ENCODE measurements at places on chromosomes 2 and 18. TPM values are rescaled to one million over a fixed set of nuclear protein-coding genes. Genes with fewer than 3 reads are reported as not detected.

DNA sequence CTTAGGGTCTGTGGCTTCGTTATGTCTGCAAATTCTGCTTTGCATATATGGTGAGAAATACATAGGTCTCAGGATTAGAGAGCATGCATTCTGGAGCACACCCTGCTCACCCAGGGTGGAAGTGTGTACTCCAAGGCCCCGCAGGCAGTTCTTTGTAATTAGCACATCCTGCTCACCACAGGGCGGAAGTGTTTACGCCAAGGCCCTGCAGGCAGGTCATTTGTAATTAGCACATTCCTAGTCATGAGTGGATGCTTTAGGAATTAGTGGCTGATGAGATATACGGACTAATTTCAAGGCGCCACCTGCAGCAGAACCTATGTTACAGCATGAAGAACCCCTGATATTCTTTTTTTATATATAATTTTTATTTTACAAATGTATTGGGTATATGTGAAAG, 4.2 kb downstream of the ALLC start:
- H3K27ac ChIP-seq: no peak overlapping the region
- H3K36me3 ChIP-seq: no peaks in the 10 kb centered on the region
- no peaks in the 10 kb centered on the region for H3K4me1 ChIP-seq
- DNase-seq: no peak
- no peaks in the 10 kb centered on the region for H3K27me3 ChIP-seq

- no peaks in the 10 kb centered on the region for H3K4me1 ChIP-seq
- no peaks in the 10 kb centered on the region for H3K36me3 ChIP-seq
- no peak overlapping the region for H3K27ac ChIP-seq
- no peak for DNase-seq
Observed at GRCh38 chr2:235350234-235350633, 143.6 kb upstream of the AGAP1 start.

DNA sequence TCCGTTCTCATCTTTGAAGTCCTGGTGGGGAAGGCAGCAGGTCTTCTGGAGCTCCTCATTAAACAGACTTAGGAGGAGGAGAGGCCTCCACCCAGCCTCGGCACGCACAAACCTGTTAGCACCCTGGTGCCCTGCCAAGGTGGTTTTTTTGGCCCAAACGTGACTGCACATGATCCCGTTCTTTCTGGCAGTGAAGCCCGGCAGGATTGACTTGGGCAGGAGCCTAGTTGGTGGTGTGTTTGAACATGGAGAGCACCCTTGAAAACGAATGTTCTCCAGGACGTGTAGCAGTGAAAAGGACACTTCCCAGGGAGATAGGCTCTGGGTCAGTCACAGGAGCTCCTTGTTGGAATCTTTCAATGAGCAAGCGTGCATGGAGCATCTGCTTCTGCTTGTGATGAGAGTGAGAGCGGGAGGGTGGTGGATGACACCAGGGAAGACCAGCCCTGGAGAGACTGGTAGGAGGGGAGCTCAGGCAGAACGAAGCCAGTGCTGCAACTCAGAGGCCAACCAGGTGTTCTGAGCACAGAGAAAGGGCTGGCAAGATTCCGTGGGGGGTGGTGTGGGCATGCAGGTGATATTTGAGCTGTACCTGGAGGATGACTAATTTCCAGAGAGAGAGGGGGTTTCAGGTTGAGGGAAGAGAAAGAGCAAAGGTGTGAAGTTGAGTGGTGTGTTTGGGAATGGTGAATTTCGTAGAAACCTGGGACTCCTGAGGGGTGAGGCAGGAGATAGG, 73.8 kb downstream of the TANC1 start:
- H3K27me3 ChIP-seq: no peaks in the 10 kb centered on the region
- no peak overlapping the region for H3K4me3 ChIP-seq
- H3K4me1 ChIP-seq: peaks cover 6% of the 10 kb centered on the region
- H3K27ac ChIP-seq: no peak overlapping the region
- no peaks in the 10 kb centered on the region for H3K36me3 ChIP-seq

- no peaks in the 10 kb centered on the region for H3K36me3 ChIP-seq
- H3K27ac ChIP-seq: no peak overlapping the region
- no peak overlapping the region for H3K4me3 ChIP-seq
- no peaks in the 10 kb centered on the region for H3K27me3 ChIP-seq
- no peak for DNase-seq
Observed at GRCh38 chr2:207805566-207806226, 36.0 kb upstream of the FZD5 start.

GRCh38 chr2:156340377-156340776, 7.9 kb upstream of the NR4A2 start:
- no peak for DNase-seq
- H3K4me3 ChIP-seq: no peak overlapping the region
- no peaks in the 10 kb centered on the region for H3K36me3 ChIP-seq
- no peaks in the 10 kb centered on the region for H3K4me1 ChIP-seq
- no peak overlapping the region for H3K27ac ChIP-seq

DNA sequence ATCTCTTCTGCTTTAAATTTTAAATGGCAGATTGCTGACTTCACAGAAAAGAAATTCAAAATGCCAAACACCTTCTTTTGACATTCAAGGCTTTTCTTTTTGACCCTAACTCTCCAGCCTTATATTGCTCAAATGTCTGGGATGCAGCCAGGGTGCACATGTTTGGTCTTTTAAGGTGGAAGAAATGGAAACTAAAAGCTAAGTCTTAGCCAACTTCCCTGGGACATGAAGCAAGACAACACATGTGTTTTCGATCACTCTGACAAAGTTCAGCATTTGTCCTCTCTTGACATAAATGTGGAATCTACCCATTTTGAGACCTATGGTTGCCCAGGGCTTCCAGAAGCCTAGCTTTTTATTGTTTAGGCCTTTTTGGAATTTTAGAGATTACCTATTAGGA, 161.6 kb downstream of the RDH14 start:
- no peak overlapping the region for H3K4me3 ChIP-seq
- no peaks in the 10 kb centered on the region for H3K36me3 ChIP-seq
- H3K27me3 ChIP-seq: no peaks in the 10 kb centered on the region
- DNase-seq: no peak
- no peak overlapping the region for H3K27ac ChIP-seq

- H3K36me3 ChIP-seq: no peaks in the 10 kb centered on the region
- no peaks in the 10 kb centered on the region for H3K4me1 ChIP-seq
- DNase-seq: no peak
- no peak overlapping the region for H3K4me3 ChIP-seq
- no peaks in the 10 kb centered on the region for H3K27me3 ChIP-seq
- no peak overlapping the region for H3K27ac ChIP-seq
Observed at GRCh38 chr2:182142062-182142461, 156.4 kb downstream of the PPP1R1C start.

The CLEC4F gene
- total RNA-seq: 0.72 TPM

The UPP2 gene
- 0.19 TPM for total RNA-seq

The RNF125 gene
- total RNA-seq: 6.0 TPM

Measured in kidney (tissue), 22 donors.